ENCODE measurements at places on chromosomes 3 and 15. TPM values are rescaled to one million over a fixed set of nuclear protein-coding genes. Genes with fewer than 3 reads are reported as not detected.

MYD88 gene
- polyA plus RNA-seq, result 24.3 TPM

GADL1 gene
- 2.3 TPM for polyA plus RNA-seq

ANKRD34C gene
- polyA plus RNA-seq, result 0.12 TPM

SKOR1 gene
- 0.58 TPM for polyA plus RNA-seq

TUBGCP5 gene
- polyA plus RNA-seq, result 37.1 TPM

AHSG gene
- 0.44 TPM for polyA plus RNA-seq

TGM4 gene
- polyA plus RNA-seq, result 0.05 TPM

OR5K2 gene
- 0.41 TPM for polyA plus RNA-seq

IL20RB gene
- 0.30 TPM for polyA plus RNA-seq

PLCB2 gene
- polyA plus RNA-seq, result 10.8 TPM

UPK1B gene
- 13.2 TPM for polyA plus RNA-seq

CPNE9 gene
- polyA plus RNA-seq, result 0.10 TPM

SLC28A1 gene
- polyA plus RNA-seq, result 7.7 TPM

TOMM70 gene
- polyA plus RNA-seq, result 59.5 TPM

ZPLD1 gene
- 0.41 TPM for polyA plus RNA-seq

PAK6 gene
- 8.0 TPM for polyA plus RNA-seq

GOLGA8N gene
- polyA plus RNA-seq, result 12.4 TPM

DNAJA4 gene
- 29.4 TPM for polyA plus RNA-seq

MKRN2OS gene
- polyA plus RNA-seq, result 2.6 TPM

SPG21 gene
- 105 TPM for polyA plus RNA-seq

TJP1 gene
- polyA plus RNA-seq, result 174 TPM

TCTA gene
- 40.4 TPM for polyA plus RNA-seq

SHF gene
- polyA plus RNA-seq, result 14.1 TPM

NTRK3 gene
- polyA plus RNA-seq, result 8.7 TPM

ISL2 gene
- polyA plus RNA-seq, result not detected

TXNRD3 gene
- 18.2 TPM for polyA plus RNA-seq

EPHB3 gene
- 25.4 TPM for polyA plus RNA-seq

XCR1 gene
- 0.14 TPM for polyA plus RNA-seq

DNAH12 gene
- 1.7 TPM for polyA plus RNA-seq

ATP13A4 gene
- polyA plus RNA-seq, result 1.1 TPM

GOLGA8G gene
- polyA plus RNA-seq, result 0.04 TPM

ASB14 gene
- 1.6 TPM for polyA plus RNA-seq

RGMA gene
- polyA plus RNA-seq, result 11.5 TPM

TIMMDC1 gene
- polyA plus RNA-seq, result 105 TPM

CLRN1 gene
- polyA plus RNA-seq, result not detected

OPA1 gene
- polyA plus RNA-seq, result 58.0 TPM

SCAMP5 gene
- 23.9 TPM for polyA plus RNA-seq

NCEH1 gene
- polyA plus RNA-seq, result 2.8 TPM

HTR3E gene
- 0.07 TPM for polyA plus RNA-seq

IGSF10 gene
- polyA plus RNA-seq, result 2.3 TPM

LYZL4 gene
- polyA plus RNA-seq, result not detected

RAB27A gene
- 15.2 TPM for polyA plus RNA-seq

ATP13A5 gene
- polyA plus RNA-seq, result 0.18 TPM

ATG3 gene
- polyA plus RNA-seq, result 42.5 TPM

C2CD4A gene
- polyA plus RNA-seq, result 0.30 TPM

AADACL2 gene
- polyA plus RNA-seq, result not detected

Data from renal pelvis (tissue), 12 donors.